ENCODE measurements at places on chromosomes 2 and 18.
A peak's percentile ranks its signal among the peaks of the same experiment; 100 is the strongest.

DNA sequence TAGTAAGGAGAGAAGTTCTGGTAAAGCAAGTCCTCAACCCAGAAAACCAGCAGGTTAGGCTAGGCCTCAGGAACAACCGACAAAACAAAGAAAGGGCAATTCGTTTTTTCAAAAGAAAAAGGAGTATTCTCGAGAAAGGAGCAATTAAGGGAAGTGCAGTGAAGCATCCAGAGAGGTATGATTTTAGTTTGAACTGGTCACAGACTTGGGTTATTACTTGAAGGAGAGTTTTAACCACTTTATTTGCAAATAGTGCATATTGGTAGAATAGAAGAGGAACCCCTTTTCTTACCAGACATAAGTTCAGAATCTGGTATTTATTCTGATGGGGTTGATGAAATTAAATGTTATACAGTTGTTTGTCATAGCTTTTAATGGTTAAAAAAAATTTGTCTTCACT lies 110.0 kb upstream of the GCFC2 start:
- no peak for DNase-seq

GRCh38 chr2:160221391-160222276 lies 21.6 kb upstream of the ITGB6 start:
- DNase-seq = no peak

DNA sequence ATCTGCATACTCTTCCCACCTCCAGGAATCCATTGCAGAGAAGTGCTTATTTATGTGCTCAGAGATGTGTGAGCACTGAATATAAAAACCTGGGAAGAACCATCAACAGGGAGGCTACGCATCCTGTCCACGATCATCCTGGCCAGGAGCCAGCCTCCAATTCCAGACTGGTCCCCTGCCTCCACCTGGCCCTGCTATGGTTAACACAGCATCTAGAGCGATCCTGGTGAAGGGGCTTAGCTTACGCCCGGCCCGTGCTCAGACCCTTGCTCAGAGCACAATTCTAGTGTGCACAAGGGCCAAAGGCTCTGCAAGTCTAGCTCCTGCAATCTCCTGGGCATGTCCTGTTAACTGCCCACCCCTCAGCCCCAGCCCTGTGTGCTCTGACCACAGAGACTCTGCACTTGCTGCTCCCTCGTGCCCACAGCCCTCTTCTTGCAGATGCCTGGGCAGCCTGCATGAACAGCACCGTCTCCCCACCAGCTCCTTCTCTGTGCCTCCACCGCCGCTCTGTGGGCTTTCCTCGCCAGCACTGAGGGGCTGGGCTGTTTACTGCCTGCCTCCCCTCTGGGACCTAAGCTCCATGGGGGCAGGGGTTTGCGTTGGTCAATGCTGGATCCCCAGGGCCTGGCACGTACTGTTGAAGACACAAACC lies 6.5 kb downstream of the PER2 start:
- no peak for DNase-seq

- DNase-seq = no peak
Observed at GRCh38 chr2:67631483-67631882, 234.3 kb downstream of the ETAA1 start.

DNA sequence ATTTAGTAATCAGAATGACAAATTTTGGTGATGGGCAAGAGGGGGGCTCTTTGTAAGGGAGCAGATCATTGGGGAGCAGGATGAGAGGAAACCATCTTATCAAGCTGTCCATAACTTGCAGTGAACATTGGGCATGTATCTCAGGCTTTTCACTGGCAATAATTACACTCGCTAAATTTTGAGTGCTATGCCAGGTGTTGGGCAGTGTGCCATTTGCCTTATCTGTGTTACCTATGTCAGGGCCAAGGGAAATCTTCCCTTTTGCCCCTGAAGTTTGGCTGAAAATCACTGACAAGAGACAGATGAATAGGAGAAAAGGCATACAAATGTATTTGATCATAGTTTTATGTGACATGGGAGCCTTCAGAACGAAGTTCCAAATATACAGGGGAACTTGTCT lies 39.0 kb downstream of the NOSTRIN start:
- DNase-seq = no peak

DNA sequence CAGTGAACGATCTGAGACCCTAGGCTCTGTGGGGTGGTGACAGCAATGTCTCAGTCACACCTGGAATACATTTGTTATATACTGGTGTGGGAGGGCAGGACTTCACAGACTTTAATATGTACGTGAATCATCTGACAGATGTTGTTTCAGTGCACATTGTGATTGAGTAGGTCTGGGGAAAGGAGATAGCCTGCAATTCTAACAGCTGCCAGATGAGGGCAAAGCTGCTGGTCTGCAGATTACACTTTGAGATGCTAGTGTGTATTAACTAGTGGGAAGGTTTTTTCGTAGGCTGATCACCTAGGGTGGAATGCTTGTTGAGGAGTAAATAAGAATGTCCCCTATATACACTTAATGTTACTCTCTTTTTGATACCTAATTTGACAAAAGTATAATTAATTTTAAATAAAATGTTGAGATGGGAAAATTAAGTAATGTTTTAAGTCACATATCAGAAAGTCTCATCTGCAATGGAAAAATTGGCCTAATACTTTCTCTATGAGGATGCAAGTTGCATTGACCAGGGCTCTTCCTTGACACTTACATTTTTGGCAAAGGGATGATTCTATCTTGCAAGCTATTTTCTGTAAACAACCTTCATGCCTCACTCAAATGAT lies 496.9 kb upstream of the HNMT start:
- peak; percentile 27 for DNase-seq

GRCh38 chr2:112000399-112001135 lies 54.5 kb upstream of the TMEM87B start:
- no peak for DNase-seq

GRCh38 chr2:60555066-60555782 lies 1.8 kb upstream of the BCL11A start:
- DNase-seq = peak; percentile 71
